ENCODE measurements at places on chromosomes 1 and 21.
A peak's percentile ranks its signal among the peaks of the same experiment; 100 is the strongest.

- DNase-seq, result no peak
Measured at GRCh38 chr1:173549813-173550212, 53.1 kb downstream of the SLC9C2 start.

DNA sequence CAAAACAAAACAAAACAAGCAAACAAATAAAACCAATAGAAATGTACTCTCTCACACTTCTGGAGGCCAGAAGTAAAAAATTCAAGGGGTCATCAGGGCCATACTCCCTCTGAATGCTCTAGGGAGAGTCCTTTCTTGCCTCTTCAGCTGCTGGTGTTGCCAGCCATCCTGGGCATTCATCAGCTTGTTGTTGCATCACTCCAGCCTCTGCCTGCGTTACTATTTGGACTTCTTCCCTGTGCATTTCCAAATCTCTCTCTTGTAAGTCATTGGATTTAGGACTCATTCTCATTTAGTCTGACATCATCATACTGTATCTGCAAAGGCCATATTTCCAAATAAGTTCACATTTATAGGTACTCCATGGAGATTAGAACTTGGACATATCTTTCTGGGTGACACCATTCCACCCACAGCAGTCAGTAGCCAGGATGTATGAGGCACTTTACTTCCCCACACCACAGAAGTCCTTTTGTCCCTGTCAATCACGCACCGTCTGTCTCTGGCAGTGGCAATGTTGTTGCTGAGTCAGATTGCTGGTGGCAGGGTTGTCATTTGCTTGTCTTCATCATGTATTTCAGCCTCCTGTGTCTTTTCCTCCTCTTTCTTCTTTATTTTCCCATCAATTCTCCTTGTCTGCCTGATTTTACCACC is 151.0 kb upstream of the KCNJ6 start:
- DNase-seq, result no peak

GRCh38 chr1:44636688-44637598 is 37.3 kb downstream of the TMEM53 start:
- peak; percentile 97 for DNase-seq

- DNase-seq, result no peak
Measured at GRCh38 chr1:247386217-247386616, 29.8 kb upstream of the NLRP3 start.

GRCh38 chr1:170929835-170930554 is 5.3 kb upstream of the MROH9 start:
- DNase-seq, result peak; percentile 81

GRCh38 chr21:37944496-37944895 is 28.2 kb upstream of the KCNJ6 start:
- DNase-seq, result no peak

DNA sequence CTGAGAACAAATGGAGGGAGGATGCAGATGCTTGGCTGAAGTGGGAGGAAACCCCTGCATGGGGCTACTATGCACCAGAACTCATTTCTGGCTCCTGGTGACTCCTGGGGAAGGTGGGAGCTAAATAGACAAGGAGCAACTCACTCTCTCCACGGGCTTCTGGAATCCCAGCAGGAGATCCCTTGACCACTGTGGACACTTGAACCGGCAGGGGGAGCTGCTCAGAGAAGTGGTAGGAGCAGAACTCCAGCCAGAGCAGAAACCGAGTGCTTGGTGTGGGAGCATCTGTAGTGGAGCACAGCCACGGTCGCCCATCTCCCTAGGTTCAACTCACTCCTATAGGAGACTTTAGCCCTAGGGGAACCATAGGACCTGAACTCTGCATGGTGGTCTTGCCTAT is 205.6 kb upstream of the GJB5 start:
- peak; percentile 69 for DNase-seq

DNA sequence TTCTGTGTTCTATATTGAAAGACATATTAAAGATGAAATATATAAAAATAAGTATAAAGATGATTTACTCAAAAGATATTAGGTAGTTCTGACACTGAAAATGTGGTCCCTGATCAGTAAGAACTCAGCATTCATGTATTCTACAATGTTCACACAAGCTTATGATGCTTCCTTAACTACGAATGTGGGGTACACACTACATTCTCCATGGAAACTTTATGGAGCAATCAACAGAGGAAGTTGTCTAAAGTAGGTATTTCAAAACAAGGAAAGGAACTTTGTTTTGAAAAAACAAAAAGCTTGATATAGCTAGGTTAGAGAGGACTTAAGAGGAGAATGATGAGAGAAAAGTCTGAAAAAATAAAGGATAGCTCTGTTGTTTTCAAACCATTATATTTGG is 119.7 kb upstream of the RGS18 start:
- DNase-seq, result no peak

- DNase-seq, result no peak
Measured at GRCh38 chr1:94667818-94668217, 126.3 kb upstream of the F3 start.

- DNase-seq, result no peak
Measured at GRCh38 chr1:229287267-229287666, 16.4 kb downstream of the RAB4A start.

DNA sequence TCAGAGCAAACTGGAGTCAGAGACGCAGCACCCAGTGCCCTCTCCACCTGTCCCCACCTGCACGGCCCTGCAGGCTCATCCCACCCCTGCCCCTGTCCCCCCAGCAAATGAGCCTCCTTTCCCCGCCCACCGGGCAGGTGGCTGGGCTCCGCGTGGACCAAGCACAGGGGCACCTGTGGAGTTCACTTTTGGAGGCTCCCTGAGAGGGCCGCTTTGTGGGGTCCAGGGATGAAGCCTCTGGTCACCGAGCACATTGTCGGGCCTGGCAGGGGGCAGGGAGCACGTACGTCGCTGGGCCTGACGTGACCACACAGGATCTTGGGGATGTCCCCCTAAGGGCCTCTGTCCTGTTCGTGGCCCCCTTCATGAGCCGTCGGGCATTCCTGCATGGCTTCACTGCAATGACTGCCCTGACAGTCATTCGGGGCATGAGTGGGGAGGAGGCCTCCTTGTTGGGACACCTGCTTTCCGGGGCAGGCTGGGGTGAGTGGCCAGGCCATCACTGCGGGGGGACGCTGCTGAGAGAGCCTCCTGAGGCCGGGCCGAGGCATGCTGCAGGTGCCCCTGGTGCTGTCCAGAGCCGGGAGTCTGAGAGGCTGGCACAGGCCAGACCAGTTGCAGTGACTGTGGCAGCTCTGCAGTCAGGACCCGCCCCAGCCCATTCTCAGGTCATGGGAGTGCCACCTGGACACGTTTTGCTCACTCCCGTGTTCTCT is 19.7 kb downstream of the SLX9 start:
- no peak for DNase-seq

DNA sequence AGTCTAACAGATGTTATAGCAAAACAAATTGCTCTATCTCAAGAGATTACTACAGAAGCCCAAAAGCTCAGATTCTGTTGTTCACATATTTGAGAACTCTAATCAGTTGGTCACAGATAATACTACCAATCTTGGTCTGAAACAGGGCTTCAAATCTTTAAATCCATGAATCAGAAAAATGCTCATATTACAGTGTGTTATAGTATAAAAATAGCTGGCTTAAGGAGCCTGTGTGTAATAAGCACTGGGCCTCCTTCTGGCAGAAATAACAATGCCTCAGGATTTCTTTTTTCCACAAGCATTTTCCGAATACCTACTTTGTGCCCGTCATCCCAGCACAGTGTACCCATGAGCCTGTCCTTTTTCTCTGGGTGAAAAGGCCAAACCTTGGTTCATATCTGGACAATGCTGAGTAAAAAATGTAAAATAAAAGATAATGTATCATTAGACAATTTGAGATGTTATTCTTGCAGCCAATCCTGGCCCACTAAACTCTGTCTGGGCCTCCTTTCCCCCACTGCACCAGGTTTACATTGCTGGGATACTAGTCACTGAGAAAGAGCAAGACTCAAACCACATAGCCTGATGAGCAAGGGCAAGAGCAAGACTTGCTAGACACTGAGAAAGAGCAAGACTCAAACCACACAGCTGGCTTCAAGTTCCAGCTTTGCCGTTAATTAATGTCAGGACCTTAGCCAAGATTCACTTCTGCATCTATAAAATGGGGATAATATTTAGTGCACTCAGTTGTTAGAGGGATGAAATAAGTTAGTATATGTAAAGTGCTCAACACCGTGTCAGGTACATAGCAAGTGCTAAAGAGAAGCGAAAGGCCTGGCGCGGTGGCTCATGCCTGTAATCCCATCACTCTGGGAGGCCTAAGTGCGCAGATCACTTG is 17.0 kb upstream of the ADAR start:
- DNase-seq, result no peak

GRCh38 chr1:173669491-173669941 is at the start of gene ANKRD45:
TSS of gene ANKRD45 (minus strand) at chr1:173669851. CDS start at chr1:173659418, 10,433 bp downstream.
- DNase-seq, result peak; percentile 41

DNA sequence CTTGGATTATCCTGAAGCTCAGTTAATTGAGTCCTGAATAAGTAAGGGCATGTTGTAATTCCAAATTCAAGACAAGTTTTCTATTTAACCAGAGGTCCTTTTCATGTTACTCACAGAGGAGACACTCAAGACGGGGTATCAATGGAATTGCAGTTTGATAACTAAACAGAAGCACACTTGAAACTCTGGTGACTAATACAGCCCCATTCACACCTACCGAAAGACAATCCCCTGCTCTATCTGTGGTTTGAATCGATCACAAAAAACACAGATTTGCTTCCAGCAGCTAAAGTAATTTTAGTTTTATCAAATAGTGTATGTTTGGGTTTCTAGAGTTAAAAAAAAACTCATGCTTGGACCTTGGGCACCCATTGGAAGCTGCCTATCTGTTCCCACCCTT is 60.4 kb downstream of the TEX35 start:
- DNase-seq, result no peak

GRCh38 chr1:100538913-100539835 is 1.2 kb downstream of the GPR88 start:
- DNase-seq, result peak; percentile 40

DNA sequence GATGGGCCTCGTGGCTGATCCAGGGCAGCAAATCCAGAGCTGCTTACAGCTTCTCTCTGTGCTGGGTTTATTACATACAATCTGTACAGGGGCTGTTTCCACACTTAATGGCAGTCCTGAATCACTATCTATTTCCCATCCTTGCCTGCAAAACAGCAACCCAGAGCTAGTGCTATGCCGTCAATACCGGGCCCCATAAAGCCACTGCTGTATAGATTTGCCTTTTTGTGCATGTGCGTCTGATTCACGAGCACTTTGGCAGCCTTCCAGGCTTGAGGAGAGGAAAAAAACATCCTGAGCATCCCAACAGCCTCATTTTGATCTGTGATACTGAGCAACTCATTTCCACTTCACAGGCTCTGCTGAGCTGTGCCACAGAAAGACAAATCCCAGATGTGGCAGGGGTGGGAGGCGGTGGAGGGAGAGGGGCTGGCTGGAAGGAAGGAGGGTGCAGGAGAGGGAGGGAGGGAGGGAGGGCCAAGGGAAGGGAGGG is 65.2 kb upstream of the TARBP1 start:
- peak; percentile 65 for DNase-seq

GRCh38 chr1:3174487-3175247 is 105.7 kb downstream of the PRDM16 start:
- DNase-seq, result no peak

DNA sequence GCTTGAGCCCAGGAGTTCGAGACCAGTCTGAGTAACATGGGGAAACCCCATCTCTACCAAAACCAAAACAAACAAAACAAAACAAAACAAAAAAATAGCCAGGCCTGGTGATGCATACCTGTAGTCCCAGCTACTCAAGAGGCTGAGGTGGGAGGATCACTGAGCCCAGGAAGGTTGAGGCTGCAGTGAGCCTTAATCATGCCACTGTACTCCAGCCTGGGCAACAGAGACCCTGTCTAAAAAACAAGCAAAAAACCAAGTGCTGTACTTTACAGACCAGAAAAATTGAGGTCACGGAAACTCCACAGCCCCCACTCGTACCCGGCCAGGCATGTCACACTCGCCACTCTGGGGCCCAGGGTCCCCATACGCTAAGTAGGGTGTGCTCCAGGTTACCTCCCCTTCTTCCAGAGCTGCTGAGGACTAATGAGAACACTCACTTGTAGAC is 22.9 kb downstream of the ATP2B4 start:
- DNase-seq, result no peak

DNA sequence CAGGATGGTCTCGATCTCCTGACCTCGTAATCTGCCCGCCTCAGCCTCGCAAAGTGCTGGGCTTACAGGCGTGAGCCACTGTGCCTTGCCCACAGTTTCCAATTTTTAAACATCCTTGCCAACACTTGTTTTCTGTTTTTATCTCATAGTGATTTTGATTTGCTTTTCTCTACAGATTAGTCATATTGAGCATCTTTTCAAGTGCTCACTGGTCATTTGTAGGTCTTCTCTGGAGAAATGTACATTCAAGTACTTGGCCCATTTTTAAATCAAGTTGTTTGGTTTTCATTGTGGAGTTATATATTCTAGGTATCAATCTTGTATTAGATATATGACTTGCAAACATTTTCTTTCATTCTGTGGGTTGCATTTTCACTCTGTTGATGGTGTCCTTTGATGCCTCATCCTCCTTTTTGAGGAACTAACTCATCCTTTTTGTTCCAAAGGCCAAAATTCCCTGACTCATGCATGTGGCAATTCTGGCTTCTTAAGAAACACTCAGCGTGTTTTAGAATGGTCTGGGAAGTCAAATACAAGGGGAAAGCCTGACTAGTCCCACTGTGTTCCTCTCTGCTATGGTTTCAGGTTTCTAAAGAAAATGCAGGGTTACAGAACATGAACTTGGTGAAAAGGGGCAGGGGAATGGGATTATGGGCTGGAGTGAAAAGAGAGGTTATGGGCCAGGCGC is 37.3 kb downstream of the PTAFR start:
- DNase-seq, result no peak

GRCh38 chr21:38476385-38476784 is 21.9 kb downstream of the ERG start:
- peak; percentile 93 for DNase-seq

- DNase-seq, result no peak
Measured at GRCh38 chr1:26814377-26814776, 12.1 kb upstream of the ZDHHC18 start.

DNA sequence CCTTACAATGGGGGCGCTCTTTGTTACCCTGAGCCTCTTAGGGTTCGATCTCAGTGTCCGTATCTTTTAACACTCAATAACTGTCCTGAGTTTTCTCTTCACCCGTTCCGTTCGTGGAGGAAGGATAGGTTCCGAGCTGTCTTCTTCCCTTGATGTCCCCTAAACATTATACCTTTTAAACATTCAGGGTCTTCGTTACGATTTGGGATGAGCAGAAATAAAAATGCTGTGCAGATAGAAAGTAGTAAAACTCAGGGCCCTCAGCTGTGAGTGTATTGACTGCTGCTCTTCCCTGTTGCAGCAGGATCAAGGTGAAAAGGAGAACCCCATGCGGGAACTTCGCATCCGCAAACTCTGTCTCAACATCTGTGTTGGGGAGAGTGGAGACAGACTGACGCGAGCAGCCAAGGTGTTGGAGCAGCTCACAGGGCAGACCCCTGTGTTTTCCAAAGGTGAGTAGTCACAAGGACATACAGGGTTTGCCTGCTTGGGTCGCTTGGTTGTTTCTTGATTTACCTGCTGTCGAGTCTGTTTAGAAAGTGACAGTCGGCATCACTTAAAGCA is 784 bp downstream of the RPL11 start:
- DNase-seq, result no peak

DNA sequence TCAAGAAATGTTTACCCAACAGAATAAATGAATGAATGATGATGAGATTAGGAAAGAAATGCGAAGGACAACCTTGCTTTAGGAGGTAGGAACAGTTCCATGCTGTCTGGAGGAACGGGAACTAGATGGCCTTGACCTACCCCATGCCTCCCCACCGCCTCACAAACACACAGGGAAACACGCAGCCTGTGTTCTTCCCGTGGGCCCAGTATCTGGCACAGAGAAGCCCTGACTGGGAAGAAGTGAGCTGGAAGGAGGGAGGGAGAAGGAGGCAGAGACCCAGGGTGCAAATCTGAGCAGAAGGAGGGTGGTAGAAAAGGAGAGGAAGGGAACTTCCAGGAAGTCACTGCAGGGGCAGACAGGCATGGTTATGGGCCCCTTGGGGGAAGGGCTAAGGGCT is 3.5 kb upstream of the ADORA1 start:
- no peak for DNase-seq

All from NCI-H82 (cell line).